ENCODE measurements at places on chromosomes 1 and 21.

DNA sequence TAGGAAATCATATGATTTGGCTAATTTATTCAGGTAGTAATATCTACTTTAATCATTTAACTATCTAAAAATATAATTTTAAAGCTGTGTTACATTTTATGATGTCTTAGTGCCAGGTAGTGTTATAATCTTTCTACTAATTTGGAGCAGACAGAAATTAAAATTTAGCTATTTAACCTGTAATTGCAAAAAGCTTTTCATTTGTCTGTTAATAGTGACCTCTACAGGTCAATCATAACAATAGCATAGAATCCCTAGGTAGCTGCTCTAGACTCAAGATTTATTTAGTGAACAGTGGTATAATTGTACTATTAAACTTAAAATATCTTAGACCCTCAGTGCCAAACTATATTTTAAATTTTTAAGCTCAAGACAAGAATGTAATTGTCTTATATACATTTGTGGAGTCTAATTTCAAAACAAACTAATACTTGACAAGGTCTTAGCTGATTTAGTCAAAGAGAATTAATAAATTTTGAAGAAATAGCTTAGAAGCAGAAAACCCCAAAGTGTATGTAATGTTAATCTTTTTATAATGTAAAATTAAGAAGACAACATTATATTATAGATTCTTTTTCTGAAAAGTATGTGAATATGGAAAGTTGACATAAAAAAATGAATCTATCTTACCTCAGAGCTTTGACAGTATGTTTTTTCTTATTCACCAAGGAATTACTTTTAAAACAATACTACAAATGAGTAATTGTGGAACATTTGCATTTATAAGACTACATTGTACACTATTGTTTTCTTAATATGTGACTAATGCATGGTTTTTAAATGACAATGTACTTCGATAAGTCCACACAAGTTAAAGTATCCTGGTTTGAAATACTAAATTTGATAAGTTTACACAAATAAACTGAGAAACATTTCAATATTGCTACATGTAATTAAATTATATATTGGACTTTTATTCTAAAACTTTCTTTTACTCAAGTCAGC lies 64.1 kb upstream of the RNPC3 start:
- no peak for DNase-seq

- DNase-seq = no peak
Measured at GRCh38 chr1:246591504-246591903, 25.2 kb downstream of the CNST start.

DNA sequence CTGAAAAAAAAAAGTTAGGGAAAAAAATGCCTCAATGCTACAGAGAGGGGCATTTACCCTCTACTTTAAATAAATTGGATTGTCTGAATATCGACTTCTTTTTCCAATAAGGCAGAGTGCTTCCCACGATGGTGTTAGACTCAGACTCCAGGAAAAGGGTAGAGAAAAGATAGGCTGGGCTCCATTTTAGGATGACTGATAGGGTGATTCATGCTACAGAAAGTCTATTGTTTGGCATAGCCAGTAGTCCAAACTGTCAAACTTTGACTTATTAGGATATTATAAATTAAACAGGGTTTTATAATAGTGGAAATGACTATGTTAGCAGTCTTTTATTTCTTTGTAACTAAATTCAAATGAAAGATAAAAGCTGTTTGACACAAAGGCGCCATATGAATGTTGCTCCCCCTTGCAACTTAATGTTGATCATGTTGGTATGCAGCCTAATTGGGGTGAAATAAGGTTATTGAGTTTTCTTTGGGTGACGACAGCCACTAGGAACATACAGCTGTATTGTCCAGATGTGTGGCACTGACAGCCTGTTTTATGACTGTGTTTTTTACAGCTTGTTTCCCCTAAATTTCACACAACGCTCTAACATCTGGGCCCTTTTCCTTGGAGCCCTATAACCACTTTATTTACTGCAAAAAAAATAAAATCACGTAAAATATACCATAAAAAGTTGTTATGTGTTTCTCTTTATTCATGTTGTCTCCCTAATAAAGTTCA lies 69.3 kb downstream of the SPAG17 start:
- DNase-seq = no peak

- no peak for DNase-seq
Measured at GRCh38 chr1:212287261-212287895, 2.2 kb downstream of the PPP2R5A start.

- no peak for DNase-seq
Measured at GRCh38 chr1:85148524-85149250, 52.1 kb downstream of the SYDE2 start.

DNA sequence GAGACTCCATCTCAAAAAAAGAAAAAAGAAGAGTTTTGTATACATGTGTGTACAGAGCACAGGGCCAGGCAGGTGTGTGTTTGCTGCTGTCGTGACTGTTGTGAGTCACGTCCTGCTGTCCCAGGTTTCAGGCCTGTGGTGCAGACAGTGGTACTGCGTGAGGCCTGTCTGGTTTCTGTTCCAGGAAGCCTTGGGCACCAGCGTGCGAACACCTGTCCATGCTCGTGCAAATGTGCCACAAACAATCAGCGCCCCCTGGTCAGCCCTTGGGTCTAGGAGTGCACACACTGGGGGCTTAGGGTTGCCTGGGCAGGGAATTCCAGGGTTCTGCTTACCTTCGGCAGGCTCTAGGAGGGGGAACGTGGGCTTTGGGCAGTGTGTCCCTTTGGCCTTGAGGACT lies 16.9 kb downstream of the GPR157 start:
- DNase-seq = no peak

All from CD4-positive, alpha-beta T cell treated with Interleukin-4 for 1 hour (primary cell).